ENCODE measurements at places on chromosomes 3 and 15.

DNA sequence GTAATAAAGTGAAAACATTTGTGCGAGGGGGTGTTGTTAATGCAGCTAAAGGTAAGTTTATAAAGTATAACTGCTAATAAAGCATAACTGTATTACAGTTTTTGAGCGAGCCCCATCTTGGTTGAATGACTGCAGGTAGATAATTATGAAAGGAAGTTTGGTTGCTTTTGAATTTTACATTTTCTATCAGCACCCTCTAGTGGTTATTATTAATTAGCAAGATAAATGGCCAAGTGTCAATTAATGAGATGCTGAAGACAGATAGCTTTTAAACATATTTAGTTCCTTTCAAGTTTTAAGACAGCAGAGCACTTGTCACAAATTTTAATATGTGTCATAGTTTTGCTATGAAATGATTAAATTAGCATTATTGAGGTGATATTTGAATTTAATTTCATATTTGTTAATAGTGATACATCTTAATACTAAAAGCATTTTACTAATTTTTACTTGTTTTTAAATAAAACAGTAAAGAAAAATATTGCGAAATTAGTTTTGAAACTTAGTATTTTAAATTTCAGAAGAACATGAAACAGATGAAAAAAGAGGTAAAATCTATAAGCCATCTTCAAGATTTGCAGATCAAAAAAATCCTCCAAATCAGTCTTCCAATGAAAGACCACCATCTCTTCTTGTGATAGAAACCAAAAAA, 15.1 kb downstream of the U2SURP start:
- DNase-seq = no peak

- DNase-seq = no peak
Measured at GRCh38 chr3:13119471-13120220, 46.4 kb upstream of the IQSEC1 start.

GRCh38 chr15:63090887-63091286, 30.8 kb upstream of the LACTB start:
- DNase-seq = no peak

- DNase-seq = no peak
Measured at GRCh38 chr3:129736070-129736469, 129.6 kb upstream of the PLXND1 start.

DNA sequence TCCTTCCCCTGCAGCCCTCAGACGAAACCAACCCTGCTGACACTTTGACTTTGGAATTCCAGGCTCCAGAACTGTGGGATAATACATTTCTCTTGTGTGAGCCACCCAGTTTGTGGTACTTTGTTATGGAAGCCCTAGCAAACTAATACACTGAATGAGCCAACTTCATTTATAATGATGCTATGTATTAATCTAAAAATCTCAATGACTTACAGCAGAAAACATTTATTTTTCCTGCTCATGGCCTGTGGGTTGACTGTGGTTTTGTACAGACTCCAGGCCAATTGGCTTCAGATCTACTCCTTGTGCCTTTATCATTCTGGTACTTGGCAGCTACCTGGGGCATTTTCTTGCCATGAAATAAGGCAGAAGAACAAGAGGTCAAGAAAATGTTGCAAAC, 152.4 kb downstream of the EBLN2 start:
- peak; percentile 50 for DNase-seq

DNA sequence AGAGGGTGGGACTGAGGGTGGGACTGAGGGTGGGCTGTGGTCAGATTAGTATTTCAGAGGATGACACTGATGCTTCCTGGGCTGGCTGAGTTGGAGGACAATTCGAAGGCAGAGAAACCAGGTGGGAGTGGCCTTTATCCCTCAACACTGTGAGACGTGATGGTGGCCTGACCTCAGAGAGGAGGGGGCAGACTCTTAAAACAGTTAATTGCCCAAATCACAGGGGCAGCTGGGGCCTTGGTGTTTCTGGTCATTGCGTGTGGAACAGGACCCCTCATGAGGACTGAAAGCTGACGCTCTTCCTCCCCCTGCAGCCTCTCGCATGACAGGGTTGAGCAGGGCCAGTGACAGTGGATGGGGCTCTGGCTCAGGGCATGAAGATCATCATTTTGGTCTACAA, 18.7 kb downstream of the DNASE1L3 start:
- DNase-seq = no peak

- DNase-seq = no peak
Measured at GRCh38 chr3:25033407-25034029, 394.5 kb upstream of the RARB start.

DNA sequence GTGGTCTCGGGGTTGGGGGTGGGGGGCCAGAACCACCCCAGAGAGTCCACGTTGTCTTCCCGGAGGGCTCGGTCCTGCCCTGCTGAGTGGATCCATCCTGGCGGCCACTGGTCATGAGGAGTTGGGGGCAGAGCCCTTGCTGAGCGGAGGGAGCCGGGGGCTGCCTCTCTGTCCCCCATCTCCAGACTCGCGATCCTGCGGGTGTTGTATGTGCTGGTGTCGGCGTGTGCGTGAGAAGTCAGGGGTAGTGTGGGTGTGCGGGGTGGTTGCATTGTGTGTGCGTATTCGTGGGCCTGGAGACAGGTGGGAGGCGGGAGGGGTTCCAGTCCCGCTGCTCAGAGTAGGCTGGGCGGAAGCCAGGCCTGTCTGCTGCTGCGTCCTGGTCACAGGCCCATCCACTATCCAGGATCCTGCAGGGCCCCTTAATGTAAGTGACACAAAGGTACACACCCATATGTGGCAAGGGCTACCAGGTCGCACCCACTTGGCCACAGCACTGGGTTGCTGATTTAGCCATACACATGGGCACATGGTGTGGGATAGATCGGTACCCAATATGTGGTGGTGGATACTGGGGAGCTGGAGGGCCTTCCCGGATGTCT, 30.7 kb downstream of the NBEAL2 start:
- no peak for DNase-seq

DNA sequence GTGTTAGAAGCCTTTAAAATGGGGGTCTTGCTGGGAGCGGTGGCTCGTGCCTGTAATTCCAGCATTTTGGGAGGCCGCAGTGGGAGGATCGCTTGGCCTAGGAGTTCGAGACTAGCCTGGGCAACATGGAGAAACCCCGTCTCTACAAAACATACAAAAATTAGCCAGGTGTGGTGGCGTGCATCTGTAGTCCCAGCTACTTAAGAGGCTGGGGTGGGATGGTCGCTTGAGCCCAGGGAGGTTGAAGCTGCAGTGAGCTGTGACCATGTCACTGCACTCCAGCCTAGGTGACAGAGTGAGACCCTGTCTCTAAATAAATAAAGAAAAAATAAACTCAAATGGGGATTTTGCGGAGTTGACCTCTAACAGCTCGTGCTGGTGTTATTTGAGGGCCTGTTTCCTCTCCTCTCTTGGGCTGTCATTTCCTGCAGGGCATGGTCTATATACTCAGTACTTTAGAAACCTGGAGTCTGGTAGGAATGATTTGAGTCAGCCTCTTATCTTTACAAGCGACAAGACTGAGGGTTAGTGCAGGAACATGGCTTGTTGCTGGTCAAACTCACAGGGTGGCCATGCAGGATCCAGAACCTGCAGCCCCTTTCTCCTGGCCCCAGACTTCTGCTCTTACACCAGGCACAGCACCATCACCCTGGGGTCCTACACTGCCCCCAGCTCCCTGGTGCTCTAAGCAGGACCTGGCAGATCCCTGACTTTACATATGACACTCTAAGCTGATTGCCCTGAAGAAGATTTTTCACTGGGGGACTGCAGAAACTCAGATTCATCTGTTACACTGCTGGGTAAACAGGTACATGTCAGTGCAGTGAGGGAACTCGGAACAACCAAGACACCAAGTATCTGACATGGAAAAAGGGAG, 15.1 kb downstream of the EHD4 start:
- DNase-seq = no peak

GRCh38 chr15:75606711-75607699, 18.5 kb downstream of the SNUPN start:
- DNase-seq = no peak

DNA sequence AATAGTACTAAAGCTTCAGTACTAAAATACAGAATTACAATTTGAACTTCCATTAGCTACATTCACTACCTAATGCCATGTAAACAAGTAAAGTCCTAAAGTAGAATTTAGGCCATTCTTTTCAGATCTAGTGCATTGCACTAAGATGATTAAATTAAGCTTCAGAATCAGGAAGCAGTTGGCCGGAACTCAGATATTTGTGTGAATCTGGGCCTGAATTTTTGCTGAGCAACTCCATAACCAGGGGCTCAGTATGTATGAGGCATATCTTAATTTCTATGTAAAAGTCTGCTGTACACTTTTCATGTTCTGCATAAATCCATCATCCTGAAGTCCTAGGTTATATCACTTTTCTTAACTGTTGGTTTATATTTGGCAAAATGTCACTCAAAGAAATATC, 246.4 kb downstream of the RBMS3 start:
- DNase-seq = no peak

GRCh38 chr3:186852994-186853393, 10.5 kb downstream of the ADIPOQ start:
- no peak for DNase-seq

DNA sequence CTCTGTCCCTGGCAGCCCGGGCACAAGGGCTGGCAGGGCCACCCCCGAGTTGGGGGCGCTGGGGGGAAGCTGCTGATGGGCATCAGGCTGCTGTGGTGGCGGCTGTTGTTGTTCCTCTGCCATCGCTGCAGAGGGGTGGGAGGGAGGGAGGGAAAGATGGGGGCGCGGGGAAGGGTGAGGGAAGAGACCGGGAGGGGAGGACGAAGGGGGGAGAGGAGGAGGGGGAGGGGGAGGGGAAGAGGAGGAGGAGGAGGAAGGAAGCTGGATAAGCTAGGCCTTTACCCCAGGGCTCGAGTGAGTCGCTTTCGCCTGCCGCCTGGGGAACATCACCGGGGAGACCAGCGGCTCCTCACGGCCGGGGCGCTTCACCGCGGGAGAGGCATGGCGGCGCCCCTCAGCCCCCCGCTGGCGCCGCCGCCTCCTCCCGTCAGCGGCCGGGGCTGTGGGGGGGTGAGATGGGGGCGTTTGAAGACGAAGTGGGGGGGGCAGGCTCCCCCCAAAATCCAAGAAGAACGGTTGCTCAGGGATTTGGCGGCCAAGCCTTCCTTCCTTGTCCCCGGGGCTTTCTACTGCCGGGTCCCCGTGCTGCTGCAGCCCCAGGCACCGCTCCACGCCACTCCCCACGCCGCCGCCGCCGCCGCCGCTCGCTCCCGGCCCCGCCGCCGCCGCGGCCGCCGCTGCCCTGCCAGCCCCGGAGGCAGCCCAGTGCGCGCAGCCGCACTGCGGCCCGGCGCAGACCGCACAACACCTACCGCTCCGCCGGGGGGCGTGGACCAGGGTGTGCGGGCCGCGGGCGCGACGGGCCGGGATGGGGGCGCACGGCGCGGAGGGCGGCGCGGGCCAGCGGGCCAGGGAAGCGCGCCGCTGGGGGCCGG, at the start of gene RFX7:
RFX7 (minus strand) TSS at position 717 of the 875 bp plus-strand sequence; CDS start at position 123, 594 bp downstream.
- peak; percentile 52 for DNase-seq

DNA sequence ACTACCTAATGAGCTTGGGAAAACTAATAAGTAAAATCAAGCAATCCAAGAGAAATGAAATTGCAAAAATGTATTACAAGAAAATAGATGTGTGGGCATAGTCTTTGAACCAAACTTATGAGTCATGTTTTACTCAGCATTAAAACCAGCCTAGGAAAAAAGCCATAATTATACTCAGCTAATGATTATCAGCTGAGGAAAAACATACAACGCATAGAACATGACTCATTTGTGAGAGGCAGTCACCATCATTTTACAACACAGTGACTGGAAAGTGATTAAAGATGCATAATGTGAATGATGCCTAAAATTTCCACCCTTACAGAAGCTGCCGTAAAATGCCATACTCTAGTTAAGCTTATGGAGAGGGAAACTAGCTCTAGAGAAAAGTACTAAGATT, 238.0 kb upstream of the EOMES start:
- peak; percentile 44 for DNase-seq

DNA sequence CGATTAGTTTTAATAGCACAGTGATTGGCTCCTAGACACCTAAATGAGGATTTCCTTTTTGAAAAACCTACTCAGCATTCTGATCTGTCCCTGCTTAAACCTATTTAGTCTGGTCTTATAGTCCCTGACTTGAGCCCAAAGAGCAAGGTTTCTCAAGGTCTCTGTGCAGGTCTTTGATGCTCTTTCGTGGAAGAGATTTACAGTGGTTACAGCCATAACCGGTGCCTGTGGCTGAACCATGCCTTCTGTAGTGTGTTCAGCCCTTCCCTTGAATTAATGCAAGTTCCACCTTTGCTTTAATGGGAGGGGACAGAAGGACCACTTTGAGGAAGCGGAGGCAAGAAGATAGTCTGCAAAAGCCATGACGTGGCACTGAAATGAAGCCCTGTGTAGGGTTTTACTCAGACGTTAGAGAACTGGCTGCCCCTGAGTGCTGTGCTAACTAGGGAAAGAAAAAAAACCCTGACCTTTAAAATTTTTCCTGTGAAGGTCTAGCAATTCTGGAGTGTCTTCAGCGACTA, 43.0 kb downstream of the ZBTB38 start:
- DNase-seq = no peak

- DNase-seq = no peak
Measured at GRCh38 chr3:118850687-118851086, 184.0 kb downstream of the IGSF11 start.

DNA sequence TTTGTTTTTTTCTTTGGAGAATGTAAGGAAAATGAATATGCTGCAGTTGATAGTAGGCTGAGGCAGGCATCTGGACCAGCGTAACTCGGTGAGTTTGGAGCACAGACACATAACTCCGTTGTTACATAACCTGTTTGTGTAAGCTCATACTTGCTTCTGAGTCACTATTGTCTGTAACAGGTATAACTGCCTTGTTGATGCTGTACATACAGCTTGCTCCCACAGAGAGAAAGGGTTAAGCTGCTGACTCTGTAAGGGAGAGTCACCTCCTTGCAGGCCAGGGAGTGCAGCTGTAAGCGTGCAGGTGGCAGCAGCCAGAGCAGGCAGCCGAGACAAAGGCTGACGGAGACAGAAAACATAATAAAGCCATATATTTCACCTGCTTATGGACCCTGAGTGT, 20.4 kb downstream of the RETNLB start:
- DNase-seq = no peak

DNA sequence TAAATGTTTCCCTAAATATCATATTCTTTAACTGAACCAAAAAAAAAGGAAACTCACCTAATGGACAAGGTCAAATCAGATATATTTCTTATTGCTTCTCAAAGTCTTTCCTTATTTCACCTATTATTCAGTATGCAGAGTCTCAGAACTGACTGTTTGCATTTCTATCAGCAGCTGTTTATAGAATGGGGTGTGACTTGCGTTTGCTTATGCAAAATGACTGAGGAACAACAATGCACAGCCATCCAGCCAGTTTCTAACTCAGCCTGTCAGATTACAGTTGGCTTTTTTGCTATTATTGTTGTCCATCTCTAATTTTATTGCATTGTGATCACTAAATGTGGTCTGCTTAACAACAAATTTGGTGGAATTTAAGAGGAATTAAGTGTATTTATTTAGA, 40.7 kb downstream of the RAB27A start:
- no peak for DNase-seq

GRCh38 chr3:197367081-197367780, 68.8 kb upstream of the DLG1 start:
- peak; percentile 39 for DNase-seq

DNA sequence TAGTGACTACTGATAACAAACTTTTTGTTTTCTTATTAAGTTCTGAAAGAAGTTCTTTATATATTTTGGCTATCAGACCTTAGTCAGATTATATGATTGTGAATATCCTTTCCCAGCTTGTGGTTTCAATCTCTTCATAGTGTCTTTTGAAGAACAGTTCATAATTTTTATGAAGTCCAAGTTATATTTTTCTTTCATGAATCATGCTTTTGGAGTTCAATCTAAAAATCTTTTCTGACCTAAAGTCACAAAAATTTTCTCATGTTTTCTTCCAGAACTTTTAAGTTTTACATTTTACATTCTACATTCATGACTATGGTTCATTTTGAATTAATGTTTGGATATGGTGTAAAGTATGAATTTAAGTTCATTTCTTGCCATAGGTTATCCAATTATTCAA, 34.2 kb upstream of the OCA2 start:
- DNase-seq = no peak
